Glutamatergic neuron (in vitro differentiated cells): ENCODE measurements at places on chromosomes 2 and 18. TPM values are rescaled to one million over a fixed set of nuclear protein-coding genes. Genes with fewer than 3 reads are reported as not detected.

NAT8 gene
- total RNA-seq: not detected

NBAS gene
- total RNA-seq: 46.1 TPM

SLC16A14 gene
- 4.4 TPM for total RNA-seq

DYSF gene
- 11.1 TPM for total RNA-seq

LTBP1 gene
- total RNA-seq: 3.9 TPM
